ENCODE measurements at places on chromosomes 2 and 18. TPM values are rescaled to one million over a fixed set of nuclear protein-coding genes. Genes with fewer than 3 reads are reported as not detected.
A peak's percentile ranks its signal among the peaks of the same experiment; 100 is the strongest.

GRCh38 chr18:69031571-69031970 lies 233.7 kb downstream of the CCDC102B start:
- DNase-seq, result no peak

- DNase-seq, result no peak
Observed at GRCh38 chr2:3001615-3002560, 375.7 kb downstream of the EIPR1 start.

GRCh38 chr2:212943351-212943750 lies 208.1 kb downstream of the IKZF2 start:
- DNase-seq, result no peak

DNA sequence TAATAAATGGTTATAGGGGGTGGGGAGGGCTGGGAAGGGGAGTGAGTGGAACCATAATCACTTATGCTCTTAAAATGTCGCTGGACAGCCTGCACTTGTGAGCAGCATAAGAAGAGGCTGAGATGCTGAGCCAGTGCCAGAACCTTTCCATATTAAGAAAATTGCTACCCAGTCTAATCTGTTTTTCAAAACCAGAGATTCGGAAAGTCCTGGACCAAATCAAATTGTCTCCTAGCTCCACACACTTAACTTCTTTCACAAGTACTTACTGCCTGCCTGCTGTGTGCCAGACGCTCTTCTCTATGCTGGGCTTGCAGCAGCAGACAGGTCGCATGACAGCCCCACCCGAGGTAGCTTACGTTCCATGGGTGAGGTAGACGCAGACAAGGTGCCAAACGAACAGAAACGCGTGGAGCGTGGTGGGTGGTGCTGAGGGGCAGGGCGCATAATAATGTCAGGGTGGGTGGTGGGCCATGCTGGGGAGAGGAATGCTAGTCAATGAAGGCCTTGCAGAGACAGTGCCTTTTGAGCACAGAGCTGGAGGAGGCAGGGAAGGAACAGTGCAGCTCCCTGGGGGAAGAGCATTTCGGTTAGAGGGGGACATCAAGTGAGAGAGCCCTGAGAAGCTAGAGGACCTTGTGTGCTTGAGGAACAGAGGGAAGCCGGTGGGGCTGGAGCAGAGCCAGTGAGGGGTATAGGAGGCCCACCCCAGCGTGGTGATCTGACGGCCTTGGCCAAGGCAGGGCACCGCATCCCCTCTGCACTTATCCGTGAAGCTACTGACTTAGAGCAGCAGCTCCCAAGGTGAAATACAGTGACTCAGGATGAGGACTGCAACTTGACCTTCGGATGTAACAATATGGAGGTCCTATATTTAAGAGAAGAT lies 123.5 kb upstream of the DAPL1 start:
- DNase-seq, result no peak

- no peak for DNase-seq
Observed at GRCh38 chr2:73282924-73283544, 1.2 kb downstream of the FBXO41 start.

GRCh38 chr2:9758741-9759140 lies 84.5 kb upstream of the TAF1B start:
- no peak for DNase-seq

DNA sequence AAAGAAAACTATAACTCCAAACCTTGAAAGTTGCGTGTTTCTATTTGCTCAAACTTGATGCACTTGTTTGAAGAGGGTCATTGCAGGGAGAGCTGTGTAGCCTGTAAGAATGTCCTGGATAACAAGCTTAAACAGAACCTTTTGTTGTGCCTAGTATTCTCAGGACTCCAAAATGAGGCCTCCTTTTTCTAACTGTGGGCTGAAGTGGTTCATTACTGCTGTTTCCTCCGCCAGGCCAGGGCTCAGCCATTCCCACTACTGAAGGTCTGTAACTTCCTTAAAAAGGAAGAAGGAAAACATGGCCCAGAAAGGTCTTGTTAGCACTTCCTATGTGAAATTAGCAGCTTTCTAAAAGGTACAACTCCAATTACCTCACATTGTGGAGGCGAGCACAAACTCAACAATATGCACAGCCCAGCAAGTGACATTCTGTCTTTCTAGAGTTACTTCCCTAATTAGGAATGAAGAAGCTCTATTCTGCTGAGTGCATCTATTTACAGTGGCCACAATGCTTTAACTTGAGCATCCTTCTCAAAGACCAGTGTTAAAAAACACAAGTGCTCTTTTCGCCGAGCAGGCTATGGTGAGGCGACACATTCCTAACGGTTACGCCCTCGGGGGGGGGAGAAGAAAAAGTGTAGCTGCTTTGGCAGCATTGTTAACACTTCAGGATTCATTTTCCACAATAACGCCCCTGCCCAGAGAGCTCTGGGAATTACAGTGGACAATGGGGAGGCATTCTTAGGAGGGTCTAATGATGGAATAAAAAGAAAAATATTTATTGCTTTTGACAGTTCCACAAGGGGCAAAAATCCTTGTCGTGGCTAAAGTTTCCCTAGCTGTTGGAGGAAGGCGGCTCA lies 136.9 kb upstream of the SIX3 start:
- DNase-seq, result no peak

- DNase-seq, result peak; percentile 62
Observed at GRCh38 chr2:201964631-201965206, 68.9 kb upstream of the FZD7 start.

DNA sequence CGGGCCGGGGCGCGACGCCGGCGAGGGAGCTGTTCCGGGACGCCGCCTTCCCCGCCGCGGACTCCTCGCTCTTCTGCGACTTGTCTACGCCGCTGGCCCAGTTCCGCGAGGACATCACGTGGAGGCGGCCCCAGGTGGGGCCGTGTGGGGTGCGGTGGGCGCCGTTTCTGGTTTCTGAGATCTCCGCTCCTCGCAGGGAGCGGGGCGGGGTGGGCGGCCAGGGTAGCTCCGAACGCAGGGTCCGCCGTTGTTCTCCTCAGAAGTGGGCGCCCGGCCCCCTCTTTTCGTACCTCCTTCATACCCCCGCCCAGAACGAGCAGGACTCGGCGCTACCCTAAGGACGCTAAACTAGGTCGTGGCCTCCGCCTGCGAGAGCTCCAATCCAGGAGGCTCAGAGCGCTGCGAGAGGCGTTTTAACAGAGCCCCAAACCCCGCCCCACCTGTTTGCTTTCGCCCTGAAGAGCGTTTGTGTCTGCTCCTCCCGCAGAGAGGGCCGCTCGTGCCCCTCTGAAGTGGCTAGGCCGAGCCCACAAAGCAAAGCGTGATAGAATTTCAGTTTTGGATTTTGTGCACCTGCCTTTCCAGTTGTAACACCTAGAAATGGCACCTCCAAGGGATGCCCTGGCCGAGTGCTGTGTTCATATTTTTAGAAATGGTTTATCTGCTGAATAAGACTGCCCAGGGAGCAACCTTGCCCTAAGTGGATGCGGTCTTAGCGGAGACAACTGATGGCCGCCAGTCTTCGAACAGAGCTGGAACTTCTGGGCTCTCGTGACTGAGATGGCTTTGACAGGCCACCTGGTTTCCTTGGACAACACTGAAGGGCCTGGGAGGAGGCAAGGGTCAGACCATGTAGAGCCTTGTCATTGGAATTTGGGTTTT lies 626 bp downstream of the CAPN10 start:
- peak; percentile 38 for DNase-seq

- DNase-seq, result peak; percentile 70
Observed at GRCh38 chr2:46241344-46241743, 55.9 kb upstream of the EPAS1 start.

DNA sequence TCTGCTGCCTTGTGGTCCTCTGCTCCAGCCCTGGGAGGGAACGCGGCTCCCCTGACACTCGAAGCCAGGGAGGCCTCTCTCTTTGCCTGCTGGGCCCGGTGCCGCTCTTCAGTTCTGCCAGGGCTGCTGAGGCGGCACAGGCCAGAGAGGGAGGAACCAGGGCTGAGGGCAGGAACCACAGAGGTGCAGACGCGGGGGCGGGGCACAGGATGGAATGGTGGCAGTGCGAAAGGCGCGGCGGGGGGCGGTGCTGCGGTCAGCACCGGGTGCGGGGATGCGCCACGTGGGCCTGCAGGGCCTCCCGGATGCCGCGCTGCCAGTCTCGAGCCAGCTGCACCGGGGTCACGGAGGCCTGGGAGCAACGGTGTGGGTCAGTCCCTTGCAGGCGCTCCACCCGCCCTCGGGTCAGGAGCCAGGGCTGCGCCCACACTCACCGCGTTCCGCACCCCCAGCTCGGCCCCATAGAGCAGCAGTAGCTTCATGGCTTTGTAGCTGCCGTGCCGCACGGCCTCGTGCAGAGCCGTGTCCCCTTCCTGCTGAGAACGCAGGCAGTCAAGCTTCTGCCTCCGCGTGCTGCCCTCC lies 4.4 kb downstream of the ANKRD23 start:
- DNase-seq, result peak; percentile 12

GRCh38 chr18:10010611-10011015 lies 96.8 kb downstream of the VAPA start:
- peak; percentile 70 for DNase-seq

DNA sequence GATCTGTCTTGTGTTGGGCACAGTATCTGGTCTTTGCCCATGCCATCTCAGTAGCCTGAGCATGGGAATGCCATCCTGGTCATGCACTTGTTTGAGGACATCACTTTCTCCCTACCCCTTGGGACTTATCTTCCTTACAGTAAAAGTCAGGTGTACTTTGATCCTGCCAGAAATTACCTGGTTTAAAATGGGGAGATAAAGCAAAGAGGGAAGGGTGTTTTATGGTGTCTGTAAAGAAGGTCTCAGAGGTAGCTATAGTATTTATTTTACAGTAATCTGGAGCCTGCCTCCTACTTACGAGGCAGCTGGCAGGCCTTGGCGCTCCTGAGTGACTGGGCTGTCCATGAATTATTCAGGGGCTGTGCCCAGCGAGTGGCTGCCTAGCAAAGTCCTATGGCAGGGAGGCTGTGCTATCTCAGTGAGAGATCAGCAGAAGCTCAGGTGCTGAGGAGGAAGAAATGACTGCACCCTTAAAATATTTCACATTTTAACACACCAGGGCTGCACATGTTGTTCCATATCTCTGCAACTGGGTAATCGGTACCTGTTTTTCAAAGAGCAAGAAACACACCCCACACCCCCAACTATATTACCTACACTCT lies 93.9 kb downstream of the SPTBN1 start:
- DNase-seq, result no peak

- DNase-seq, result no peak
Observed at GRCh38 chr2:55097082-55097460, 46.8 kb upstream of the RTN4 start.

DNA sequence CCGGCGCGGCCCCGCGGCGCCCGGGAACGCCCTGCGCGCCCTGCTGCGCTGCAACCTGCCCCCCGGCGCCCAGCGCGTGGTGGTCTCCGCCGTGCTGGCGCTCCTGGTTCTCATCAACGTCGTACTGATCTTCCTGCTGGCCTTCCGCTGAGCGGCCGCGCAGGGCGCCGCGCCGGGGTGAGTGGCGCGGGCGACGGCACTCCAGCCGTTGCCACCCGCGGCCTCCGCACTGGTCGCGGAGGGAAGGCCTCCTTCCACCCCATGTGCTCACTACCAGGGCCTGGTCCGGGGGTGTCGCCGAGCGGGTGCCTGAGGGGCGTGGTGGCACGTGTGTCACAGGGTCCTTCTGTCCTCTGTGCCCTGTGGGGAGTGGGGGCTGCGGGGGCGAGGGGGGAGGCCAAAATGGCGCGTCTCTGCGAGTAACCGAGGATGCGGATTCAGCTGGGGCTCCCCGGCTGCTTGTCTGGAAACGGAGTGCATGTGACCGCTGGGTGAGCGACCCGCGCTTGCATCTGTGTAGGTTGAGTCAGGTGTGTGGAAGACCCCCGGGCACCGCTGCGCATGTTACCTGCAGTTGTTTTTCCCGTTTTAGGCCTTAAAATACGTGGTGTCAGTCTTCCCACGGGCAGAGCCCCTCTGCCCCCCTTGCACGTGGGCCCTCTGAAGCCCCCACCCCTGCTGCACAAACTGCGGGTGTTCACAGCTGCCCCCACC lies 58.0 kb downstream of the FAM168B start:
- DNase-seq, result no peak

- DNase-seq, result no peak
Observed at GRCh38 chr2:65103013-65103715, 26.7 kb downstream of the RAB1A start.

GRCh38 chr2:110211938-110212858 lies at the start of gene MTLN:
Gene MTLN, minus strand, starts transcription at chr2:110212547. Its CDS starts 22 bp downstream, at chr2:110212525.
- DNase-seq, result peak; percentile 83

DNA sequence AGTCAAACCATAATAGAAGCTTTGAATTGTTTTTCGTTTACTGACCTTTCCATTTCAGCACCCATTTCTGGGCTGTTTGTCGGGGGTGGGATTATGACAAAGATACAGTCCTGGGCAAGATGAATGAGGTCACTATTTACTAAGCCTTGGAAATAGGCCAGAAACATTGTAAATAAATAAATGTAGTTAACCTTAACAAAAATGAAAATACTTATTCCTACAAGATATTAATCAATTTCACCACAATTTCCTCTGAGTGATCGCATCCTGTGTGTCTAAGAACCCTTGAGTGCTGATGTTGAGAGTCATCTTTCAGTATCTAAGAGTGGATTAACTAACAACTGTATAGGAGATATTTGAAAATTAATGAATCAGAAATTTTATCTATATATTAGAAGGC lies 14.0 kb downstream of the ITGA4 start:
- DNase-seq, result no peak

DNA sequence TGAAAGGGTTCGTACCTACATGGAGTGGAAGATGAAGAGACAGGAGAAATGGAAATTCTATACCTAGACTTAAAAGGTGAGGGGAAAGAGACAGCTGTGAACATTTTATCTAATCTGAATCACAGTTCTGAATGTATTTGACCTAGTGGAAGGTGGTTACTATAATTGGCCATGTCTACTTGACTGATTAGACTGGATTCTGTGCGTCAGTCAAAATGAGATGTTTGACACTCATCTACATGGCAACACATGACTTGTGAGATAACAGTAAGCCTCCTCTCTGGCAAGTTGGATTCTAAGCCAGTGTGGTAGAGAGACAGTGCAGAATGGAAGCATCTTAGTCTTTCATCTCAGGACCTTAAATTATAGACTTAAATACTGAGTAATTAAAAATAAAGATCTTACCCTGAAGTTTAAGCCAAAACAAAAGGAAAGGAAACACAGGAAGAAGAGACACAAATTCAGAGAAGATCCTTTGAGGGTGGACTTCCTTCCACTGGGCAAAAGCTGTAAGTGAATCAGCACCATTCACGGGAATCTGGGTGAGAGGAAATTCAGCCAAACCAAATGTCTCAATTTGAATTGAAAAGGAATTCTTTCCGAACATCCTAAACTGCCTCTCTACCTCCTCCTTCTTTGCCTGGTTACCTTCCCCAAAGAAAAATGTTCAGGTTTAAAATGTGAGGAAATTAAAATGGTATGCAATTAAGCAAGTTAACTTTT lies 121.6 kb downstream of the EHBP1 start:
- DNase-seq, result no peak

Gene EFEMP1
- total RNA-seq, result 12,229 TPM

Gene SH3RF3
- 13.5 TPM for total RNA-seq

Gene C2orf80
- total RNA-seq, result not detected

Gene SCN7A
- total RNA-seq, result not detected

Gene RNF103
- total RNA-seq, result 25.4 TPM

Gene DCDC2C
- under 0.01 TPM for total RNA-seq

Gene PDE1A
- total RNA-seq, result 3.0 TPM

Gene LHCGR
- not detected for total RNA-seq

Gene ID2
- total RNA-seq, result 31.4 TPM

Gene CTIF
- 18.0 TPM for total RNA-seq
